Heart left ventricle (tissue), 16 donors: ENCODE measurements at places on chromosomes 7 and 10.

DNA sequence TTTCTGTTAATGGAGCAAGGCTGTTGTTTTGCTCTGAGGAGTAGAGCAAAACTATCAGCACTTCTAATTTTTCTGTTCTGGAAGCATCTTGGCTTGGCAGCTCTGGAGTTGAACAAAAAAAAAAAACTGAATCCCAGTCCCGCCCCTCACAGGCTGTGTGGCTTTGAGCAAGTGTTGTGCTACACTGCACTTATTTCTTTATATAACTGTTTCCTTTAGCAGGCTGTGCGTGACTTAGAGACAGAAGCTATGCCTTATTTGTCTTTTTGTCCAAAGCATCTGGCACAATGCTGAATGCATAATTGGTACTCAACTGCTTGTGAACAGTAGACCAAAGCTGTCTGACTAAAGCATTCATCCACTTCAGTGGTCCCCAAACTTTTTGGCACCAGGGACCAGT, 96.1 kb downstream of the AMPH start:
- no peak for DNase-seq

DNA sequence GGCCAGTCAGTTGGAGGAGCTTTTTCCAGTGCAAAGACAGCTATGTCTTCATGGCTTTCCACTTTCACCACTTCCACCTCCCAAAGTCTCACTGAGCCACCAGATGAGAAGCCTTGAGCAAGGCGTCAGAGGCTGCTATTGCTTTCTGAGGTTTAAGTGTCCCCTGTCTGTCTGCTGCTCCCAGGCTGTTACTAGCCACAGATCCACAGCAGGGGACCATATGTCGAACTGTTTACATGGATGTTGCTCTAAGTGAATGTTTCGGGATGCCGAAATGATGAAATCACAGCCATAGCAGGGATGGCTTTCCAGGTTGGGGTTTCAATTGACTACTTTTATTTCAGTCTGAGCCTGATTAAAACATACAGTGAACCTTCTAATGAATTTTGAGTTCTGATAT, 88.5 kb downstream of the AVL9 start:
- DNase-seq, result no peak

GRCh38 chr10:14592026-14592425, 182.7 kb downstream of the FAM107B start:
- no peak for DNase-seq

- peak; percentile 88 for DNase-seq
Observed at GRCh38 chr10:29634764-29635625, at the start of gene SVIL. SVIL (minus strand) TSS chr10:29634971; CDS start chr10:29555058, 79,913 bp downstream.

GRCh38 chr10:69976795-69977546, 75.7 kb upstream of the MACROH2A2 start:
- no peak for DNase-seq

GRCh38 chr7:116571552-116571951, 46.7 kb downstream of the CAV1 start:
- DNase-seq, result no peak

- no peak for DNase-seq
Observed at GRCh38 chr10:47362199-47362598, 14.0 kb downstream of the RBP3 start.

- no peak for DNase-seq
Observed at GRCh38 chr7:81284576-81284975, 365.7 kb upstream of the SEMA3C start.
